Hepatocyte (in vitro differentiated cells): ENCODE measurements at places on chromosomes 7 and 10.

DNA sequence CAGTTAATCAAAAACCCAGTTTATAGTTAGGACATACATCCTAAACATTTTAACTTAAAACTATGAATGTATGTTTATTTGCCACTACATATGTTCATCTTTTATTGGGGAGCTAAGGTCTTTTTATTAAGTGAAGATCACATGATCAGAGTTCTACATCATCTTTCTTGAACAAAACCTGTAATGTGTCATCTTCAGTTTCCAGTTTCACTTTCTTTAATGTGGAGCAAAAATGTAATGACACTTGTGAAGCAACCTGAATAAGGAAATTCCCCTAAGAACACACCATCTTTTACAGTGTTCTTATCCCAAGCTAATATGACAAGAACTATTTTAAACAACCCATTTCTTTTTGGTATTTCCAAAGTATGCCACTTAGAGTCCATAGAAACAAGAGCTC, 166.7 kb upstream of the BET1 start:
- no peak overlapping the region for H3K4me3 ChIP-seq
- H3K27ac ChIP-seq, result no peak overlapping the region

DNA sequence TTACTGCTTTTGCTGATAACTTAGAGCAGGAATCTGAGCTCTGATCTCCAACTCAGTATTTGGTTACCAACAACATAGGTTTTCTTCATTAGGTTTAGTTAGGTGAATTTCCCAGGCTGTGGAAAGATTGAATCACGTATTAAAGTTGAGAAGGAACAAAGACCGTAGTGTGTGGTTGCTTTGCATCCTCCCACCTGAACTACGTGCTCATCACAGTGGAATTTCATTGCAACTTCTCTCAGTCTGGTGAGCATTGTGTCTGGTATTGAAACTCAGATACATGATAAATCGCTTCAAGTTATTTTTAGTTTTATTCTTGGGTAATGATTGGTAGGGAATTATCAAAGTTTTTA, 139.4 kb upstream of the AKR1E2 start:
- H3K4me1 ChIP-seq, result peaks cover 9% of the 10 kb centered on the region
- peak; percentile 67 for DNase-seq
- H3K36me3 ChIP-seq, result no peaks in the 10 kb centered on the region
- H3K27me3 ChIP-seq, result no peaks in the 10 kb centered on the region
- no peak overlapping the region for H3K4me3 ChIP-seq
- H3K27ac ChIP-seq, result peak overlapping the region; percentile 83

DNA sequence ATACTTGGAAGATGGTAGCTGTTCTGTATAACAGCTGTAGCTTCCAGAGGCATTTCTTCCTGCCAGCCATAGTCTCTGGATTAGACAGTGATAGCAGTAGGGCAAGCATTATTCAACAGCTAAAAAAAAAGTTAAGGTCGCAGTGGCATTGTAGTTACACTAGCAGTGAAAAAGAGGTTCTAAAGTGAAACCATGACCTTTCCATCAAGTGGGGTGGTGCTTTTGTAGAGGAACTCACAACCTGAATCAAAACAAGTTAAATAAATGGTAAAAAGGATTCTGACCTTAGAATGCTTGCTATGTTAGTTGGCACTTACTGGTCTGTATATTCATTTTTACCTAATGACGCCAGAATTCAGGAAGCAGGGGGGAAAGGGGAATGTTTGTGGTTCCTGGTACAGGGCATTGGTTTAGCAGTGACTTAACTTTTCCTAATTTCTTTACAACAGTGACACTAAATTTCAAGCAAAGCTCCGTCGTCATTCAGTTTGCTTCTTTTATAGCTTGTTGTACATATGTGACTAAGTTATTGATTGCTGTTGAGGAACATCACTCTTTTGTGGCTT, 55.0 kb downstream of the GBF1 start:
- H3K36me3 ChIP-seq, result no peaks in the 10 kb centered on the region
- no peak for DNase-seq
- no peak overlapping the region for H3K4me3 ChIP-seq
- H3K27me3 ChIP-seq, result no peaks in the 10 kb centered on the region

DNA sequence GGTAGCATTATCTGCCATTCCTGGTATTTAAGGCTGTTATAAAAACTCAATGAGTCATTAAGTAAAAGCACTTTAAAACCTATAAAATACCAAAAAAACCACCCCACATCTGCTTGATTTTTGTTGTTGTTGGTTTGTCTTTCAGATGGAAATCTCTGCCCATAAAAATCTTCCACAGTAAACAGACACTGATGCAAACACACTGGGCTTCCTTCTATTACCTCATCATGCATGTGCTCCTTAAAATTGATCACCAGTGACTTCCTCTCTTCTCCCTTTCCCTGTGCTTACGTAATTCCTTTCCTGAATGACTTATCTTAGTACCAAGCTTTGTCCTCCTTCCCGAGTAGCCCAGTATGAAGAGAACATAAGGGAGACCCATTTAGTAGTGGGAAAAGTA, 167.2 kb downstream of the EVX1 start:
- no peaks in the 10 kb centered on the region for H3K27me3 ChIP-seq
- peak; percentile 19 for DNase-seq
- H3K36me3 ChIP-seq, result no peaks in the 10 kb centered on the region
- no peak overlapping the region for H3K4me3 ChIP-seq

GRCh38 chr10:43421201-43421507, 12.2 kb upstream of the HNRNPF start:
- no peaks in the 10 kb centered on the region for H3K27me3 ChIP-seq
- H3K4me3 ChIP-seq, result peak overlapping the region; percentile 20
- peak overlapping the region; percentile 99 for H3K27ac ChIP-seq
- peaks cover 14% of the 10 kb centered on the region for H3K4me1 ChIP-seq
- H3K36me3 ChIP-seq, result no peaks in the 10 kb centered on the region

DNA sequence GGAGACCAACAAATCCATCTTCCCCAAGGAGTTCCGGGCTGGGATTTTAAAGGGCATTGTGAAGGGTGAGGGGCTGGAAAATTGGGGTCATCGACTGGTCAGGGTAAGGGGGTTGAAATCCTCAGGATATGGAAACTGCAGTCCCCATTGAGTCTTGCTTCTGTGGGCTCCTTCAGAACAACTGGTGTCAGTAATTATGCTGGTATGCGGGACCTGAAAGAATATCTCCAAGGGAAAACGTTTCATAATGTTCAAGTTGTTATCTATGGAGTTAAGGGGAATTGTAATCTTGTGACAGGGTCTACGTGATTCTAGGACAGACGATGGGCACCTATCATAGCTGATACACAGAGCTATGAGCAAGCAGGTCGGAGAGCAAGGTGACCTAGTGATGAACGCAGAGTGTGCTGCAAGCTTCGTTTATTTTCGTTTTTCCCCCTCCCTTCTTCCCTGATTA, 494 bp upstream of the RHBDD2 start:
- no peaks in the 10 kb centered on the region for H3K36me3 ChIP-seq
- peak overlapping the region; percentile 83 for H3K27ac ChIP-seq
- H3K4me1 ChIP-seq, result peaks cover 10% of the 10 kb centered on the region
- H3K27me3 ChIP-seq, result no peaks in the 10 kb centered on the region
- peak overlapping the region; percentile 1 for H3K4me3 ChIP-seq
